Stimulated activated CD8-positive, alpha-beta memory T cell treated with anti-CD3 and anti-CD28 coated beads, Interleukin-2, amount 100 ng/mL, for 48 hours (primary cell): ENCODE measurements at places on chromosomes 13 and 19.

GRCh38 chr13:60032851-60033250, 130.9 kb downstream of the DIAPH3 start:
- no peak for DNase-seq

DNA sequence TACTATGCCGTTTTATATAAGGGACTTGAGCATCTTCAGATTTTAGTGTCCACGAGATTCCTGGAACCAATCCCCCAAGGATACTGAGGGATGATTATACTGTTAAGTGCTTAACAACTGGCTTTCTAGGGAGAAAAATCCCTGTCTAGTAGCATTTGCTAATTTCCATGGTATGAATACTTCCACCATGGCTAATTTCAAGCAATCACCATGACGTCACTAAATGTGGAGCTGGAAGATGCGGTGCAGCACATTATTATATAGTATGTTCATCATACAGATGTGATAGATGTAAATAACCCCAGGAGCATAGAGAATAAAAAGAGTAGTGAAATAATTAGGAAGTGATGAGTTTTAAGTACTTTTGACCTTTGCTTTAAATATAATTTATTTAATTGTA, 72.7 kb downstream of the SIAH3 start:
- no peak for DNase-seq

DNA sequence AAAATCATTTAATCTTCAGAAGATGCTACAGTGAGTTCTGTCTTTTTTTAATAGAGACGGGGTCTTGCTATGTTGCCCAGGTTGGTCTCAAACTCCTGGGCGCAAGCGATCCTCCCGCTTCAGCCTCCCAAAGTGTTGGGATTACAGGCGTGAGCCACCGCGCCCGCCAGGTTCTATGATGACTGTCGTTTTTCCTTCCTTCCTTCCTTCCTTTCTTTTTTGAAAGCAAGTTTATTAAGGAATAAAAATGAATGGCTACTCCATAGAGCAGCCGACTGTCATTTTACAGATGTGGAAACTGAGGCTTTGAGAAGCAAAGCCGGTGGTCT, 511 bp upstream of the GAMT start:
- DNase-seq: no peak

- DNase-seq: no peak
Observed at GRCh38 chr13:92804926-92805325, 421.7 kb upstream of the GPC6 start.

GRCh38 chr19:7852851-7853769, 21.1 kb downstream of the PRR36 start:
- DNase-seq: peak; percentile 62

DNA sequence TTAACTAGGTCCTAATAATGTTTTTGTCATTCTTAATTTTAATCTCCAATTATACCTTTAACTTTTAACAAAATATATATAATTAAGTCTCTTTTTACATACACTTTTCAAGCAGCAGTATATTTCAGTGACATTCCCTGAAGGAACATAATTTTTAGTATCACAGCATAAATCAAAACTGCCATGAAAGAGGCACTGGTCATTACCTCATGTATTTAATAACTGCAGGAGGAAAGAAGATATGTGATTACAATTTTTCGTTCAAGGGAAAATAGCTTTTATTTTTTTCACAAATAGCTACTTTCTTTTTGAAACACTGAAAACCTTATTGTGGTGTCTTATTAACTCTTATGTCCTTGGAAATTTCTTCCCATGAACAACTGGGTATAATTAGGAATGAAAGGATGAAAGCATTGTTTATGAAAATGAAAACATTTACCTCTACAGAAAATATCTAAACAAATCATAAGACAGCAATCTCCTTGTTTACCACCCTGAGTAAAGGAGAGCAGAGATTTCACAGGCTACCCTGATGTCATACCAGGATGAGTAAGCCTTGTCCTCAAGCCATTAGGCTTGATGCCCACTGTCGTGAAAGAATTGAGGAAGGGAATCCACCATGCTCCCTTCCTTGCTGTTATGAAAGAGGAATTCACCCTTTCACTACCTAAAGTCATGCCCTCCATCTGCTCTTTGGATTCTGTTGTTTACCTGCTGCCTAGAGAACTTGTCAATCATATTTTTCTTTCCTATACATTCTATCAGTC, 877.2 kb upstream of the PCDH20 start:
- DNase-seq: no peak

DNA sequence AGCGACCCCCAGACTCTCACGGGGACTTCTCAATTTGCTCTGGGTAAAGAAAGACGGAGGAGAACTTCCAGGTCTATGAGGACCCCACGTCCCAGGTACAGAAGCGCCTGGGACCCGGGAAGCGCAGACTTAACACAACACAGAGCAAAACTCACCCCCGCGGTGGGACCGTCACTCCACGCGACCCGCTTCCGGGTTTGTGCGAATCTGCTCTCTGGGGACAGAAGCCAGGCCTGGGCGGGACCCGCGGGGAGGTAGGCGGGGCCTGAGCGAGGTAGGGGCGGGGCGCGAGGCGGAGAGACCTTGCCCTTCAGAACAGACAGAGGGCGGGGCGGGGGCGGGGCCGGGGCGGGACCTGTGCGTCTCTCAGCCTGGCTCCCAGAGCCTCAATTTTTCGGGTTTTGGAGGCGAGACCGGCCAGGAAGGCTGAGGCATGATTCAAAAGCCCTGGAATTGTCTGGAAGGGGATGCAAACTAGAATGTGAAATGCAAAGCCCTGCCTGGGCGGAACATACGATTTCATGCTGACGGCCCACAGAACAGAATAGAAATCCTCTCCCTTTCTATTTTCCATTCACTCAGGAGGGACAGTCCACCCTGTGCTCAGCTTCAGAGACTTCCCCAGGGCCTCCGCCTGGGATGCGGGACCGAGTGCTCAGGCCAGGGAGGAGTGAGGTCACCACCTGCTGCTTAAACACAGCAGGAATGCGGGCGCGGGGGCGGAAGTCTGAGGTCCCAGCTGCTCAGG, 19.3 kb upstream of the ZNF888 start:
- peak; percentile 82 for DNase-seq

DNA sequence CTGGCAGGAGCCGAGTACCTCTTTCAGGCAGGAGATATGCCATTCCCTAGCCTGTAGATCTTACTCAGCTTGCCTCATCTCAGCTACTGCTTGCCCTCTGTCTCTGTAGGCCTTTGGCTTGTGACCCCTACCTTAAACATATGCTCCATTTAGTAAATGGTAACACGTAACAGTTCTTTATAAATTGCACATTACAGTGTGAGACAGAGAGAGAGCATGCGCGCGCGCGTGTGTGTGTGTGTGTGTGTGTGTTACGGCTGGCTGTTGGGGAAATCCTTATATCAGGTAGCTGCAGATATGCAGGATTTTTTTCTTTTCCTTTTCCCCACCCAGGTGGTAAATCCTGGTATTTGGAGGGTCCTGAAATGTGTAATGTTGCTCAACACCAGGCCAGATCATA, 4.2 kb downstream of the SPINT2 start:
- no peak for DNase-seq

DNA sequence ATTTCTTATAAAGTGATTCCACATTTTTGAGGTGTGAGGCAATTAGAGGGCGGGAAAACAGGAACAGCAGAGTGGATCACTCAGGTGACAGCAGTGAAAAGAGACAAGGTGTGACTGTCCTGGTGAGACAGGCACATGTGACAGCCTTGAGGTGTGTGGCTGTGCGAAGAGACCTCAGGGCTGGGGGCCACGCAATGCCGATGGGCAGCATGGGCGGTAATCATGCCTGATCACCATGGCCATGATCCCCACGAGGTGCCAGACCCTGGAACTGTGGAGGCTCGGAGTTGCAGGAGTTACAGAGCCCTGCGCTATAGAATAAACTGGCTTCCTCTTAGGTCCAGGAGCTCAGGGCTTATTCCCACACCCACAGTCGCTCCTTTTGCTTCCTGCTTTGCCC, 2.0 kb downstream of the SPACA6 start:
- no peak for DNase-seq

DNA sequence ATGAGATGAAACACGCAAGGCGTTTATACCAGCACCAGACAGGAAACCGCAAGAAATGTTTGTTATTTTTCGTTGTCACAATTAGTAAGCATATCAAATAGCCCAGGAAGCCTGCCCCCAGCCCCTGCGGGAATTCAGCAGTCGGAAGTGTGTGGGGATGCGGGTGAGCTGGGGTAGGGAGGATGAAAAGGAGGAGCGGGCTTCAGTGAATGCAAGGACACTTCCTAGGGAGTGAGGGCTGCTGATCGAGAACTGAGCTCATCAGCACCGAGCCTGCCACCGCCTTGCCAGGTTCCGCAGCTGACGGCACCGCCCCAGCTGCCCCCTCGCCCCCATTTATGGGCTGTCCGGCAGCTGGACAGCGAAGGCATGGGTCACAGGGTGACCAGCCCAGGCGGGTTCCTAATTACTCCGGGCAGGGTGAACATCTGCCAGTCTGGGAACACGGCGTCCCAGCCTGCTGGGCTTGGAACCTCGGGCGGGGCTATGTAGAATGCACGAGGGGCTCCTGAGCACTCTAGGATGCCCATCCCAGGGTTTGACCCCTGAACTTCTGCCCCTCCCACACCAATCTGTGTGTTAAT, 1.6 kb upstream of the BEST2 start:
- DNase-seq: no peak

GRCh38 chr13:95199896-95200295, 101.4 kb downstream of the ABCC4 start:
- no peak for DNase-seq

DNA sequence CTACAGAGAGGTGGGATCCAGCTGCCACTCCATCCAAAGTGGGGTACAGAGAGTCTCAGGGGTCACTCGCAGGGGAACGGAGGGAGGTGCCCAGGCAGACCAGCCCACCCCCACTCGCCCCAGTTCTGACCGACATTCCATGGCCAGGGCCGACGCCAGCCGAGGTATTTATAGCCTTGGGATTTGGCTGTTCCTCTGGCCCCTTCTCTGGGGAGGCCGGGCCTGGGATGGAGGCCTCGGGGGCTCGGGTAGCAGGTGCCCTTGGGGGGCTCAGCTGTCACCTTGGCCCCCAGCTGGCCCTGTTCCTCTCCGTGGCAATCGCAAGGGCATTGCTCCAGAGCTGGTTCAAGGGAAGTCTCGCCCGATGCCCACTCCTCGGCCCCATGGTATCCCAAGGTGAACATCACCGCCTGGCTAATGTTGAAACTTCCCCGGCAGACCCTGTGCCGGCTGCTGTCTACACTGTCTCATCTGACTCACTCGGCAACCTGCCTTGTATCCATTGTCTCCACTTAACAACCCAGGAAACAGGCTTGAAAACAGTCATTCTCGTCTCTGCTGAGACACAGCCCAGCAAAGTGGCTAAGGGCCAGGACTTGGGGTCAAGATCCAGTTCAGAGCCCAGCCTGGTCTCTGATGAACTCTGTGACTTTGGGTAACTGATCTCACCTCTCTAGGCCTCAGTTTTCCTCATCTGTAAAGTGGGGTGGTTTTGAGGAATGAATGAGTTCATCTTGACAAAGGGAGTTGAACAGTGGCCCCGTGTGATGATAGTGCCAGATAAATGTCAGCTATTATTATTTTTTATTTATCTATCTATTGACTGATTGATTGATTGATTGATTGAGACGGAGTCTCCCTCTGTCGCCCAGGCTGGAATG, 9.7 kb downstream of the PRKACA start:
- DNase-seq: no peak

DNA sequence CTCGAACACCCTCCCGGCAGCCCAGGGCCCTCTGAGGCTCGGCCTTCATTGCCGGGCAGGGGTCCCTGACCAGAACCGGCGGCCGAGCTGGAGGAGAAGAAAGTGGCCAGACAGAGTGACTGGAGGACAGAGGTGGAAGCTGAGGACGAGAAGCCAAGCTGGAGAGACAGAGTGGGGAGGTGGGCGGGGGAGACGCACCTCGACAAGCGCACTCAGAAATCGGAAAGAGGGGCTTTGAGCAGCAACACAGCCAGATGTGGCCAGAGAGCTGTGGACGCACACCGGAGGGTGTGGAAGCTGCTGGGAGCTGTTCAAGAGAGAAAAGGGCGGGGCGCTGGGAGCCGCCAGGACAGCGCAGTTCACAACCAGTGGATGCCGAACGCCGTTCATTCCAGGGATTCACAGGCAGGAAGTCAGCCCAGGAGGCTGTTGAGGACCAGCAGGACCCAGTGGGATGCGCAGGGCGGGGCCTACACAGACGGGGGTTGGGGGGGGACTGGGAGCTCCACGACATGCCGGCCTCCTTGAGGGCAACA, 28.2 kb upstream of the C13orf46 start:
- no peak for DNase-seq

GRCh38 chr19:40503320-40503695, 36.5 kb downstream of the SPTBN4 start:
- no peak for DNase-seq

DNA sequence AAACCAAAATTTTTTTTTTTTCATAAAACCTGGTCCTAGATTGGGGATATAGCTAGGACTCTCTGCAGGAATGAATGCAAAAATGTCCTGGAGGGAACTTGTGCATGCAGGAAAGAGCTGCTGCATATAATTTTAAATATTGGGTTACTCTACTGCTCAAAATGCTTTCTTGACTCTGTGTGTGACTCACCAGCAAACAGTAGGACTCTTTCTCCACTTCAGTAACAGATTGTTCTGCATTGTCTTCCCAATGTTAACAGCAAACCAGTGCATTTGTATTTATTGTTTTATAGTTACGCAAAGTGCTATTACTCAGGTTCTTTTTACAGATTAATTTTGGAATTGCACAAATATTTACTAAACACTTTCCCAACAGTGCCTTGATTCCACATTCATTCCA, 163.7 kb upstream of the KL start:
- no peak for DNase-seq

DNA sequence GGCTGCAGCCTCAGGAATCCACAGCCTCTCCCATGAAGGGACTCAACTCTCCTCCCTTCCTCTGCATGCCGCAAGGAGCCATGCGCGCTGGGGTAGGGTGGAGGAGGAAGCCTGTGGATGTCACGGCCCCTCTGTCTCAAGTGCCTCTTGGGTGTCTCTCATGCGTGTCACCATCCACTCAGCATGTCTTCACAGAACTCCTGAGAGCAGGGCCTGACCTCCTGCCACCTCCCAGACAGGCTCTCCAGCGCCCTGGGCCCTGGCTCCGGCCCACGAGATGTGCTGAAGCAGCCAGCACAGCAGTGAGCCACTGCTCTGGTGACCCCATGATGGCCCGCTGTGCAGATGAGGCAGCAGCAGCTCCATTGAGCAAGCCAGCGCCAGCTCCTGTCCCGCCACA, 25.9 kb upstream of the SPACA7 start:
- no peak for DNase-seq

- no peak for DNase-seq
Observed at GRCh38 chr13:36453516-36453915, 21.2 kb downstream of the CCNA1 start.

- DNase-seq: no peak
Observed at GRCh38 chr19:5054551-5055456, 85.9 kb downstream of the KDM4B start.

GRCh38 chr19:17045907-17046502, 19.4 kb upstream of the CPAMD8 start:
- DNase-seq: no peak
